Common myeloid progenitor, CD34-positive (primary cell): ENCODE measurements at places on chromosomes 11 and 22.

DNA sequence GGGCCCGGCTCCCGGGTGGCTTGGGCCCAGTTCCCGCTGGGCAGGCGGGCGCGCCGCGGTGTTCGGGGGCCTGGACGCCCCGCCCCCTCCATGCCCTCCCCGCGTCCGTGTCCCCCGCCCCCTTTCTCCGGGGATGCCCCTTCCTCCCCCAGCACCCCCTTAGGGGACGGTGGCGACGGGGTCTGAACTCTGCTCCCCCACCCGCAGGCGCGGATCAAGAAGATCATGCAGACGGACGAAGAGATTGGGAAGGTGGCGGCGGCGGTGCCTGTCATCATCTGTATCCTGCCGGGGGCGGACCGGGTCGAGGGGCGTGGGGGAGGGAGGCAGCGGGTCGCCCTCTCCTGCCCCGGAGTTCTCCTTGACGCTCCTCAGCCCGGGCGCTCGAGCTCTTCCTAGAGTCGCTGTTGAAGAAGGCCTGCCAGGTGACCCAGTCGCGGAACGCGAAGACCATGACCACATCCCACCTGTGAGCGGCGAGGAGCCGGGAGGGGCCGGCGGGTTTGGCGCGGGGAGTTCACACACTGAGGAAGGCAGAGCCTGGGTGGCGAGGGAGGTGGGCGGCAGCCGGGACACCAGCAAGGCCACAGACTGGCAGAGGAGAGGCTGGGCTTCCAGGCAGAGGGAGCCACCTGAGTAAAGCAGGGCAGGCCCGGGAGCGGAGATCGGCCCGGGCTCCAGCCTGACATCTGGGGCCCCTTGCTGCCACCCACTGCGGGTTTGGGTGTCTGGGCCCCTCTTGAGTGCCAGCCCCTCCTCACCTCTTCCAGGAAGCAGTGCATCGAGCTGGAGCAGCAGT is 546 bp downstream of the DRAP1 start:
- peak; percentile 84 for DNase-seq

GRCh38 chr11:12835286-12835685 is 161.1 kb downstream of the TEAD1 start:
- no peak for DNase-seq

DNA sequence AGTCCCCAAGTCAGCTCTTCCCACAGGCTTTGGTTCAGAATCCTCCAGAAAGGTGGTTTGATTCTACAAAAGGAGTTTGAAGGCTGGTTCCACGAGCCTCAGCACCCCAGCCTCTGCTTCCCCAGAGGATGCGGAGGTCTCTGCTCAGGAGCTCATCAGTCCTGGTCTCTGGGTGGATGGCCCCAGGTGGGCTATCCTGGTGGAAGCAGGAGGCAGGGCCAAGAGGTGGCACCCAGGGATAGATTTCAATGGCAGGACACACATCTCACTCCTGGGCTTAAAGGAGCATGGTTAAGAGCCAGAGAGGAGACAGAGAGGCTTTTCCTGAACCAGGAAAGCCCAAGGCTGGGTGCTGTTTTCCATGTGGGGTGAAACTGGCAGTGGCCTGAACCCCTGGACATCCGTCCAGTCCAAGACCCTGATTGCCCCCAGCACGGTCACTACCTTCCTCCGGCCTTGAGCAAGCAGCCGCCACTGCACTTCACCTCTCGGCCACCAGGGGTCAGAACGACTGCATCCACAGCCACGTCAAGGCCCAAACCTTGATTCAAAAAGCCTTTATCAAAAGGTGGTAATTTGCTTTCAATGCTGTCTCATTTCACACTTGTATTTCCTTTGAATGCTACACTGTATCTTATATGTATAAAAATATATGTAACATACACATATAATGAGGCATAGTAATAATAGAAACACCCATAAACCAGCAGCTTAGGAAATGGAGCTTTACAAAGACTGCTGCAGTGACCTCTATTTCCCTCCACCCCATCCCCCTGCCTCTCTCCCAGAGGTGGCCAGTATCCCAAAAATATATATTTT is 19.3 kb upstream of the FXYD2 start:
- DNase-seq = peak; percentile 80

DNA sequence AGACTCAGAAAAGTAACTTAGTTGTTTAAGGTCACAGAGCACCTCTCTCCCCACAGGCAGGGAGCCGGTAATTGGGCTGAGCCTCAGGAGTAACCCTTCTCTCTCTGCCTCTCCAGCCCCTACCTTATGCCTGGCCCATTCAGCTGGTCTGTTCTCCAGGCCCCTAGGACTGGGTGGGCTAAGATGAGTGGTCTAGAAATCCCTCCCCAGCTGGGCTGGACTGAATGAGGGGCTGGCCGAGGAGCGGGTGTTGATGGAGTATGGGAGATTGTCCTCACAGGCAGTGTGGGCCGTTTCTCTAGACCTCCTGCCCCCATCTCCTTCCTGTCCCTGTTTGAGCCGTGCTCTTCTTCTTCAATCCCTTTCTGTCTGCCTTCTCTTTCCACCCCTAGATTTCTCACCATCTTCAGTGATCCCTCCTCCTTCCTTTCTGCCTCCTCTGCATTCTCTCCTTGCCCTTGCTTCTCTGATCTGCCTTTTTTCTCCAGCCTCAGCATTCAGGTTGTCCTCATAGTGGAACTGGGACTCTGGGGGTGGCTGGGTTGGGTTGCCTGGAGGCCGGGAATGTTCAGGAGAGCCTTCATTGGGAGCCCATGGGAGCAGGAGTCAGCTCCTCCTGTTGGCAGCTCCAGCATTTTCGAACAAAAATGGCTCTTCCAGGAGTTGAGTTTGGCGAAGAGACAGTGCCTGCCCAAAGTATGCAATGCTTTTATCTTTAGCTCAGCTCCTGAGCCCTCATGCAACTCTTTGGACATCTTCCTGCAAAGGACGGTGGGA is 7.6 kb downstream of the ST3GAL4 start:
- DNase-seq = no peak

DNA sequence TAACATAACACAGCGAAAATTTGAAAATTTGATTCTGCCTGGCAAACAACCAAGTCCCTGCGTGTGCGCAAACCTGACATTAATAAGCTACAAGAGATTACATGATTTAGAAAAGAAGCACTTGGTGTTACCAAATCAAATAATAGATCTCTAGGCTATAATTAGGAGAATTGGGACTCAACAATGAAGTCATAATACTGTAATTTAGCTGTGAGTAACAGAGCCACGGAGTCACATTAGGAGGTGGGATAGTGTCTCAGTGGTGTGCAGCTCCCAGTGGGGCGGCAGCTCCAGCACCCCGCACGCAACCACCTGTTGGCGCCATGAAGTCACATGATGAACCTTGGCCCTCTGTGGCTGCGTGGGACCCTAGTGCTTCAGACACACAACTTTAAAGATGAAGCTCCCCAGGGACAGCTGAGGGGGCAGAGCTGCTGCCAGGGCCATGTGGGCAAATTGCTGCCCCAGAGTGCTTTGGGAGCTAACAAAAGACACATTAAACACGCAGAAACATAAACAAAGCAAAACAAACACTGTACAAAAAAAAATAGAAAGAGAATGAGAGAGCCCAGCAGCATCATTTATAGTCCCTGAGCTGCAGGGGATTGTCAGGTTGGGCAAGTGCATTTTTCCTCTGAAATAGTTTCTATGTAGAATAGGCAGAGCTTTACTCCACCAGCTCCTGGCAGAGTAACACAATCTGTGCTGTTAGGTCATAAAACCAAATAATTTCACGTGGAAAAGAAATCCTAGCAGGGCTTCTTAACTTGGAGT is 605.6 kb downstream of the SOX6 start:
- DNase-seq = no peak

- no peak for DNase-seq
These were observed 28.8 kb downstream of the ACER3 start for GRCh38 chr11:76889411-76889975.

DNA sequence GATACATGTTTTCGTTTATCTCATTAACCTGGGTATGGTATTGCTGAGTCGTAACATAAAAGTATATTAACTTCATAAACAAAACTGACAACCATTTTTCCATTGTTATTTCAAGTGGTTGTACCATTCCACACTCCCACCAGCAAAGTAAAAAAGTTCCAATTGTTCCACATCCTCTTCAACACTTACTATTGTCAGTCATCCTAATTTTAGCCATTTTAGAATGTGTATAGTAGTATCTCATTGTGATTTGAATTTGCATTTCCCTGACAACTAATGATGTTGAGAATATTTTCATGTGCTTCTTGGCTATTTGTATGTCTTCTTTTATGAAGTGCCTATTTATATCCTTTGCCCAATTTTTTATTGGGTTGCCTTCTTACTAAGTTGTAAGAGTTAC is 10.5 kb upstream of the CD3E start:
- no peak for DNase-seq

DNA sequence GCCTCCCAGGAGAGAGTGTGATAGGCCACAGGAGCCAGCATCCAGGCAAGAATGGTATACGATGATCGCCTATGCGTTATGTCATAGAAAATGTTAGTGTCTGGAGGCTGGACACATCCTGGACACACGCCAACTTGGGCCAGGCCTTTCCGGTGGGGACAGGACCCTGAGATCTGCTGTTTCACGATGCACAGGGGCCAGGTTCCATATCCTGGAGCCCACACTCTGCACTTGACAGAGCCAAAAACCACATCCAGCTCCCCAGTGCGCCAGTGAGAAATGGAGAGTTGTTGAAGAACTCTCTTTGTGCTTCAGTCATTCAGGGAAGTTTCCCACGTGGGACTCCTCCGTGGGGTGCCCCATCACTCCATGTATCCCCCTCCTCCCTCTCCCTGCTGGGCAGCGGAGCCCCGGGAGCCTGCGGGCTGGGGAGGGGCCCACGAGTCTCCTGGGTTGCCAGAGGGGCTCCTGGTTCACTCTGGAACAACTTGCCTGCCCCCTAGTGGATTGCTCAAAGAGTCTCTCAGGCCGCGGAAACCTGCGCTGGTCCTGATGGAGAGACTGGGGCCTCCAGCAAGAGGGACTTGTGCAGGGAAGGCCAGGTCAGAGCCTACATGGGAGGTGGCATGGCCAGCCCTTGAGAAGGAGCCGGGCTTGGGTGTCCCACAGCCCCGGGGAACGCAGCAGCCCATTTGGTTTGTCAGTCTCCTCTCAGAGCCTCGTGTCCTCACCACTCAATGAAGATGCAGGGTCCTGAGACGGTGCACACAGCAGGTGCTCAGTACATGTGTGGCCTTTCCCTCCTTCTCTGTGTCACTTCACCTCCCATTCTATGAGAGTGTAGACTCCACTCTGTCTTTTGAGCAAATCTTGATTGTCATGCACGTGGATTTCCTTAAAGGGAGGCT is 10.2 kb upstream of the LRRC32 start:
- peak; percentile 76 for DNase-seq

- DNase-seq = no peak
These were observed 2.3 kb upstream of the SYVN1 start for GRCh38 chr11:65136515-65137096.

- DNase-seq = no peak
These were observed 10.7 kb downstream of the PRG3 start for GRCh38 chr11:57370251-57370650.

DNA sequence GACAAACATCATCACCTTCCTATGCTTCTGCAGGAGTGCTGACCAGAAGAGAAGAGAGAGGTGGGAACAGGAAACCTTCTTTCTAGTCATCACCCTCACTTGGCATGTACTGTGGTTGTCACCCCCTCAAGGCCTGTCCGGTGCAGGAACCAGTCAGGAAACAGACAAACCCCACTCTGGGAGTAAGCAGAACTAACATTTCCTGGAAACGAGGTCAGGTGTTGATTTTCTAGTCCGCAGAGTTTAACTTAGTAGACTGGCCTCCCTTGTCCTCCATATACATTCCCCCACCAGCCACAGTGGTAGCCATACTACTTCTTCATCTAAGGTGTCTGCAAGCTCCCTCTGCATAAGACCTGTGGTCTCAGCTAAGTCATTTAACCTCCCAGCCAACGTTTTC is 80.7 kb upstream of the NCAM1 start:
- DNase-seq = peak; percentile 18

- DNase-seq = no peak
These were observed 64.8 kb downstream of the RPUSD4 start for GRCh38 chr11:126146454-126147192.

GRCh38 chr11:76910620-76911414 is 50.1 kb downstream of the ACER3 start:
- no peak for DNase-seq

GRCh38 chr11:103541186-103541795 is 432.1 kb downstream of the DYNC2H1 start:
- no peak for DNase-seq

DNA sequence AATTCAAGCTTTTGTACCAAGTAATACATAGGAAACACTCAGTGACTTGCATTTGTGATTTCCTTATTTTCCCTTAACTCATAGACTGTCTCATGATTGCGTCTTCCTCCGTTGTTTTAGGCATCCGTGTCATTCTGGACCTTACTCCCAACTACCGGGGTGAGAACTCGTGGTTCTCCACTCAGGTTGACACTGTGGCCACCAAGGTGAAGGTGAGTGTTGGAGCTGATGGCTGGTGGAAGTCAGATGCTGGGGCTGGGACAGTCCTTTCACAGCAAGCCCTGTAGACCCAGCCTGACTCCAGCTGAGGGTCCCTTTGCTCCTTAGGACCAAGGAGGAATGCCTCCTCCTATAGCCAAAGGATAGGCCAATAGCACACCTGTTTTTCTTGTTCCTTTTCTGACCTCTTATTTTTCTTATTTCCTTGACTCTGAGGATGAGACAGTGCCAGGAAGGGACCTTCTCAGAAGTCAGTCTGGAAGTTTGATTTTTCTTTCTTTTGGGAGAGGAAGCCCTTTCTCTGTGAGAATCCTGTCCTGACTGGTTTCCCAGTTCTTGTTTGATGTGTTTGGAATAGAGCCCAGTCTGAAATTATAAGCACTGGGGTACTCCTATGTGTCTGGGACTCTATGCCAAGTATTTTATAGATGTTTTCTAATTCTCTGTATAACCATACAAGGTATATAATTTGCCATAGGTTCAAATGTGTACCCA is 2.2 kb downstream of the SLC3A2 start:
- no peak for DNase-seq
